D721Med (cell line): ENCODE measurements at places on chromosomes 13 and 19.

GRCh38 chr13:94435604-94436226, 43.8 kb downstream of the DCT start:
- no peak for DNase-seq

DNA sequence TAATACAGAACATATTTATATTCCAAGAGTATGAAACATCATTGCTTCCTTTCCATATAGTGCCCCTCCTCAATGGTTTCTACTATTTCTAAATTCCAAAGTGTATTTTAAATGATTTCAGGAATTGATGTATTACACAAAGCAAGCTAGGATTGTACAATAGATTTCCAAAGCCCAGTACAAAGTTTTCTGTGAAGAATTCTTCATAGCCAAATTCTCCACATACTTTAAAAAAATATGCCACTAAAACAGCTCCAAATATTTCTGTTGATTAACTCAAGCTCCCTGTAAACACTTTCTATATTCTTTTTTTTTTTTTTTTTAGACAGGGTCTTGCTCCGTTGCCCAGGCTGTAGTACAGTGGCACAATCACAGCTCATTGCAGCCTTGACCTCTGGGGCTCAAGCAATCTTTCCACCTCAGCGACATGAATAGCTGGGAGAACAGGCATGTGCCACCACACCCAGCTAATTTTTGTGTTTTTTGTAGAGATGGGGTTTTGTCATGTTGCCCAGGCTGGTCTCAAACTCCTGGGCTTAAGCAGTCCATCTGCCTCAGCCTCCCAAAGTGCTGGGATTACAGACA, 50.6 kb downstream of the ELF1 start:
- DNase-seq: no peak

- DNase-seq: no peak
These were observed 239.4 kb downstream of the DCLK1 start for GRCh38 chr13:35891507-35892441.

DNA sequence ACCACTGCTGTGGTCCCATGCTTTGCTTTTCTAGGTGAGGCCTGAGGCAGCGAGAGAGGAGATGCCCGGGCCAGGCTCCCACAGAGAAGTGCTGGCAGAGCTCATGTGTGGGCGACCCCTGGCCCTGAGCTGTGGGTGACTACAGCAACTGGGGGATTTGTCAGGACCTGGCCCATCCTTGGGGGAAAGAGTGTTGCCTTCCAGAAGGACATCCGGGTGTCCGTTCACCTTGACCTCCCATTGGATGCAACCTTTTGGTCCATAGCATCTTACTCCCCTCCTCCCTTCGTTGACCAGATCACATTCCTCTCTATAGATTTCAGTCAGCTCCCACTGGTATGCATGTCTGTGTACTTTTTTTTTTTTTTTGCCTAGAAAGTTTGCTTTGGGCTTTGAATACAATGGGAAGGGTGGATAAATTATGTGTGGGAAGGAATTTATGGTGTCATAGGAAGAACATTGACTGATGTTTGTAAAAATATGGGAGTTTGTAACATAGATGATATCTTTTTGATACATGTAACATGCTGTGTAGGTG, 84.2 kb upstream of the RNF113B start:
- no peak for DNase-seq

GRCh38 chr13:46893798-46894560, 2.9 kb downstream of the HTR2A start:
- peak; percentile 47 for DNase-seq

GRCh38 chr19:50705422-50706019, 14.1 kb downstream of the SHANK1 start:
- DNase-seq: peak; percentile 84

GRCh38 chr13:50684366-50684765, 159.1 kb downstream of the DLEU7 start:
- DNase-seq: no peak

DNA sequence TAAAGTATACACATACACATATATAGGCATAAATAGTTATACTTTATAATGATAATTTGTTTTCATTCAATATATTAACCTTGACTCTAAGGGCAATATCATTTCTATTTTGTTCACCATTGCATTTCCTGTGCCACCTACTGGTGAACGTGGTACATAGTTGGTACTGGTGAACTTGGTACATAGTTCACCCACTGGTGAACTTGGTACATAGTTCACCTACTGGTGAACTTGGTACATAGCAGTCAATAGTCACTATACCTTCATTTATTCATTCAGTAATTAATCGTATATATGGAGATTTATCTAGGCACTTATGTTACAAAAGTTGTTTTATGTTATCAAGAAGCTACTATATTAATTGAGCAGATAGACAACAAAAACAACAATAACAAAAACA, 172.6 kb upstream of the ATXN8OS start:
- no peak for DNase-seq

GRCh38 chr13:26658448-26659385, 101.2 kb downstream of the WASF3 start:
- no peak for DNase-seq

DNA sequence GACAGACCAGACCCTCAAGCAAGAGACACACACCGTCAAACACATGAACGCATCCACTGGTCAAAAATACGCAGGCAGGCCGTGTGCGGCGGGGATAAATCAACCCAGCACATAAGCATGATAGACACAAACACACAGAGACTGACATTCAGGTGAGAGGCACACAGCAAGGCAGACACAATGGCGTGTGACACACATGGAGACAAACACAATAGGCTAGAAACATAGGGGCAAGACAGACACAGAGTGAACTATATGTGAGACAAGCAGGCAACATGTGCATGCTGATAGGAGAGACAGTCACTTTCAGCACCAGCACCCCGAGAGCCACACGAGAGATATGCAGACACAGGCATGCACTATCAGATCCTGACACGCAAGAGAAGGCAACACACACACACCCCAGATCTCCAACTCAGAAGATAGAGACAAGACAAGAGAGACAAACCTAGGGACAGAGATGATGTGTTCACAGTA, 6.9 kb upstream of the JUNB start:
- DNase-seq: no peak

GRCh38 chr13:30181888-30182651, 125.3 kb downstream of the KATNAL1 start:
- no peak for DNase-seq

- no peak for DNase-seq
These were observed 509 bp downstream of the TPP2 start for GRCh38 chr13:102597029-102597961.

- DNase-seq: no peak
These were observed 673 bp downstream of the ZNF486 start for GRCh38 chr19:20167651-20168122.

GRCh38 chr19:2274931-2275535, 6.9 kb downstream of the PEAK3 start:
- DNase-seq: no peak

GRCh38 chr13:27621116-27621365, 651 bp upstream of the POLR1D start:
- no peak for DNase-seq

DNA sequence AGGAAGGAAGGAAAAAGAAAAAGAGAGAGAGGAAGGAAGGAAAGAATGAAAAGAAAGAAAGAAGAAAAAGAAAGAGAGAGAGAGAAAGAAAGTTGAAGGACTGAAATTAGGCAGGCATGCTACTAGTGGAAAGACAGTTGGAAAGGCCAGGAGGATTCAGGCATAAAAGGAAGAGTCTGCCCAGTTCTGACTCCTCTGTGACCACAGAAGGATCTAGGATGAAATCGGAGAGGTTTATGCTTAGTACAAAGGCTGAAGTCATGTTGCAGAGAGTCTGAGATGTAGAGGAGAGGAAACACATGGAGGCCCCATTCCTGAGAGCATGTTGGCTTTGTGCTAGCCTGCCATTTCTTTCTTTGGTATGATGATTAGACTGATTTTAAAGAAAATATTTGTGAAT, 246.5 kb upstream of the ARGLU1 start:
- no peak for DNase-seq

DNA sequence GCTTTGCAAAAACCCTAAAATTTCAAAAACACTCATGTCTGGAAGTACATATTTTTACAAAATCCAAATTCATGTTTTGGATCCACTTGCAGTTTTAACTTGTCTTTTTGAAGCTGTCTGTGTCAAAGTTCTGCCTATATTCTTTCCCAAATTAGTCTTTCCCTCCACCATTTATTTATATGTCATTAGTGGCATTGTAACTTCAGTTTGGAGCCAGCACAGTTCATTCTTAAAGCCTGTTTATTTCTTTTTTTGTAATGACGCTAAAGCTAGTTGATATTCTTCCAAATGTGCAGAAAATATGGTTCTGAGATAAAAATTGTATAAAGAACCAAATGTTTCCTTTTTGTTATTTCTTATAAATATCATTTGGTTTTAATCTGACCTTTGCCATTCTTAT, 2039.3 kb downstream of the OLFM4 start:
- no peak for DNase-seq

- no peak for DNase-seq
These were observed 804.6 kb downstream of the SLITRK6 start for GRCh38 chr13:84994582-84994981.

DNA sequence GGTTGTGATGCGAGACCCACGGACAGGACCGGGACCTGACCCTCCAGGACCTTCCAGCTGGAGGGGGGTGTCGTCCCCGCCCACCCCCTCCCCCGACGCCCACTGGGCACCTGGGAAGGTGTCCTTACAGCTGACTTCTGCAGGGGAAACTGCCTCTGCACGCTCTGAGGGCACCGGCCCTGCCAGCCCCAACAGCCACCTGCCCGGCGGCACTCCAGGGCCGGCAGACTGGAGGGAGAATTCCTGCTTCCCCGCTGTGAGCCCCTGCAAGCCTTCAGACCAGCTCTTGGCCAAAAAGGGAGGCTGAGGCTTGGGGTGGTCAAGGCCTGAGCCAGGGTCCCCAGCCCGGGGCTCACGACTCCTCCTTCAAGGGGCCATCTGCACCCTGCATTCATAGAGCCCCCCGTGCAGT, 1.2 kb downstream of the CNN2 start:
- DNase-seq: no peak

- no peak for DNase-seq
These were observed 25.6 kb downstream of the TMEM255B start for GRCh38 chr13:113784645-113785024.

- no peak for DNase-seq
These were observed 10.0 kb upstream of the VWA8 start for GRCh38 chr13:41970918-41971317.

GRCh38 chr19:28933039-28933438, 279.9 kb downstream of the UQCRFS1 start:
- no peak for DNase-seq

DNA sequence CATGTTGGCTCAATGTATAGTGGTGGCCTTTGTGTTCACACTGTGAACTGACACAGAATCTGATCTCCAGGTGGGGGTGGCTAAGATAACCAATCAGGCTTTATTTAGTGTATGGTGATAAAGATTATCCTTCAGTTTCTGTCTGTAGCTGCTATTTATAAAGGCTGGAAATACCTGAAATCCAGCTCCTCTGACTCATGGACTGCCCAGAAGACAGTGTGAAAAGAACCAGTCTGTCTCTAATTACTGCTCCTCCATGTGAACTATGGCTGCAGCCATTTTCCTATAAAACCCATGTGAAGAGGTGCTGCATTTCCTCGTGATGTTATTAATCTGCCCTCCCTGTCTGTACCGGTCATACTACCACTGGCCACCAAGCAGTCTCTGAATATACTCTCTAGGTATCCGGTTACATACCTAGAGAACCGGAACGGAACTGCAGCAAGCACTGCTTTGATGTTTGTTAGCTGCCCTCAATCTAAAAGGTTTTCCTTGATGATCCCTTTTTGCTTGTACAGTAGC, 238.0 kb downstream of the LHFPL6 start:
- no peak for DNase-seq

DNA sequence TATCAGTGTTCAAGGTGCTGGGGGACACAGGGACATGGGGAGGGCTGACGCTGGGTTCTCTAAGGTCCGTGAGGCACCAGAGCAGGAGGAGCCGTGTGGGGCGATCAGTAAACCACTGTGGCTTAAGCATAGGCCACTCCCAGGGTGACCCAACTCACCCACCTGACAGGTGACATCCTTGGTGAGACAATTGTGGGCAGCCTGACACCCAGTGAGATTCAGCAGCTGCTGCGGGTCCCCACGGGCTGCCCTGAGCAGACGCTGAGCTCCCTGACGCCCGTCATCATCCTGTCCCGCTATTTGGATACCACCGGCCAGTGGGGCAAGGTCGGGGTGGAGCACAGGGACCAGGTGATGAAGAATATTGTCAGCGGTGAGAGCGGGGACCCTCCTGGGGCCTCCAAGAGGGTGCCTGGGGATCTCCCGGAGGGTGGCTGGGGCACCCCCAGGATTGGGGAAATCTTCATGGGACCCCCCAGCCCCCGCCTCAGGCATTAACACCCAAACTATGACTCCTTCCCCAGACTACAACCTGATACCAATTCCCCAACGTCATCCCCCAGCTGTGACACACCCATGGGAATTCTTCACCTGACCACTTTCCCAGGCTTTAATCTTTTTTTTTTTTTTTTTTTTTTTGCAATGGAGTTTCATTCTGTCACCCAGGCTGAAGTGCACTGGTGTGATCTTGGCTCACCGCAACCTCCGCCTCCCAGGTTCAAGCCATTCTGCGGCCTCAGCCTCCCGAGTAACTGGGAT, 33.3 kb upstream of the SHFL start:
- no peak for DNase-seq

DNA sequence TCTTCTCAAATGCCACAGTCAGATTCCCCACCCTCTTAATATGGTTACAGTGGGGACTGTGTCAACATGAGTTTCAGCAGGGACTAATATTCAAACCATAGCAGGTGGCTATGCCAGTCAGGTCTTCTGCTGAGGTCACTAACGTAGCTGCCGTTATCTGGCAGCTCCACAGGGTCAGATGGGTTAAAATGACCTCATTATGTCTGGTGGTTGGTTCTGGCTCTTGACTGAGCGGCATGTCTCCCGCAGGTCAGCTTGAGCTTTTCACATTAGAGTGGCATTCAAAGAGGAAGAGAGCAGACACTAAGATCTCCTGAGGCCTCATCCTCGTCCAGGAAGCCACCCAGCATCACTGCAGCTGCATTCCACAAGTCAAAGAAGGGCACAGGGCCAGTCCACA, 21.4 kb upstream of the IPO5 start:
- DNase-seq: no peak

DNA sequence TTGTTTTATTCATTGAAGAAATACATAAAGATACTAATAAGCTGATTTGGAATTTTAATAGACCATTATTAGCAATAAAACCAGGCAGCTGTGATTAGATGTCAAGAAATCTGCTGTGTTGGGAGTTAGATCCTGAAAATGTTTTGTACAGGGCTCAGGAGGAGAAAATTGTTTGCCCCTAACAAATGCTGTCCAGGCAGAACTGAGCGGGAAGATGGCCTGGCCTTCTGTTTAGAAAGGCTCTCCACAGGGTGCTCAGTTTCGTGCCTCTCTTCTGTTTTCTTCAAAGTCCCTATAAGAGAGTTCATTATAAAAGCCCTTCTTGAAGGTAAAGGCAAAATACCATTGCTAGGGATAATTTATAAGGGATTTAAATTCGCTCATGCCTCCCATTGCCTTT, 64.1 kb downstream of the ERCC5 start:
- DNase-seq: no peak

DNA sequence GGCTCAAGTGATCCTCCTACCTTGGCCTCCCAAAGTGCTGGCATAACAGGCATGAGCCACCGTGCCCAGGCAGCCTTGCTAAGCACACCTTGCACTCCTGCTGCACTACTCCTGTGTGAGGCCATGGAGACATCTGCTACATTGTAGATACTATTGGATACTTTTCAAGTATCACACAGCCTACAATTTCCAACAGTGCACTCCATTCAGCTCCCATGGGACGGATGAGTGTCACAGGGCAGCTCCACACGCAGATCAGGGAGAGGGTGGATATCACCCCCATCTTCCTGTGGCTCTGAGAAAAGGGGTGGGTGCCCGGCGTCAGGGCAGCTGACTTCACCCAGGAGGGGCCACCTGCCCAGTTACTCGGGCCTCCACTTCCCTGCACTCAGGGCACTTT, 39.1 kb upstream of the CCNE1 start:
- DNase-seq: no peak
